Gastroesophageal sphincter (tissue), 4 donors: ENCODE measurements at places on chromosomes 2 and 18. TPM values are rescaled to one million over a fixed set of nuclear protein-coding genes. Genes with fewer than 3 reads are reported as not detected.

DYNC2LI1 gene
- 20.2 TPM for total RNA-seq

DNA sequence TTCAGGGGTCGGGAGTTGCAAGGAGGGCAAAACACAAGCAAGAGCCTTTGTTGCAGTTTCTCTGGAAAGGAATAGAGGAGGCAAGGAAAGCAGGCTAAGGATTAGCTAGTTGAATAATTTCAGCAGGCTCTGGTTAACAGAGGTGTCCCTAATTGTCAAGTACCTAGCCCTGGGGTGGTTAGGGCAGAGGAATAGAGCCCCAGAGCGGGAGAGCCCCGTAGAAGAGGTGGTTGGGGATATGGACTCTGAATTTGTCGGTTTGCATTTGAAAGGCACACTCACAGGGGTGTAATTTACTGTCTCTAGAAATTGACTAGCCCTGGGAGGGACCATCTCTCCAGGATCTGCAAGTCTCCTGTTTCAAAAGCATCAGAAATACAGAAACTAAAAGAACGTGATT lies 1030.2 kb downstream of the TMEM182 start:
- ATAC-seq = no peak

DNA sequence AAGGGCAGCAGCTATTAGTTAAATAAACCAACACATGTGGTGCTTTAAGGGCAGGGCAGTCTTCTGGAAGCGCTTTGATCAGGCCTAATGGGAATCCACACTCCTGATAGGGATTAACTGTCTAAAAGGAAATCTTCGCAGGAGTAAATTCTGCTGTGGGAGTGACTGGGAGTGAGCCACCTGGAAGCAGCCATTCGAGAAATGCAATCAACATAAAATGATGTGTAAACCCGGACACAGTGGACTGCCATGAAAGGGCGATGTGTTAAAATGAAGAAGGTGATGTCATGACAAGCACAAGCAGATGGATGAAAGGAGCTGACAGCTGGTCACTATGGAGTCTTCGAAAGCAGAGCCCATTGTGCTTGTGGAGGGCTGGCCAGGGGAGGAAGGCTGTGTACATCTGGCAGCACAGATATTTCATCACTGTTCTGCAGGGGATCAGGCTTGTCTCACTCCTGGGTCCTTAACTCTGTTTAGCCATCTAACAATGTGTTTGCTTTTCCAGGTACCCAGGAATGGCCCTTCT lies 24.8 kb upstream of the GALNT14 start:
- ATAC-seq = no peak

DNA sequence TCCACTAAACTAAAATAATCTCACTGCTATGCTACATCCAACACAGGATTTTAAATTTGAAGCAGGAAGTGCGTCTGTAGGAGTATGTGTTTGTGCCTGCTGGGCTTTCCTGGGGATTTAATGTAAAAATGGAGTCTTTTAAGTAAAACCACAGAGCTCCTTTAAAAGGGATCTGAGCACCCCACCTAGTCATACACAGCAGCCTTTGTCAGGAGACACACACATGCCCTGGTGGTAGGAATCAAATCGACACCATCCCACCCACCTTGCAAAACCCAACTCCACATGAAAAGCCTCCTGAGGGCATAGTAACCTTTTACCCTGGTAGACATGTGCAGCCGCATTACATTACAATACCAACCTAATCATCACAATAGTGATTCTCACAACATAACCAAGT lies 29.1 kb downstream of the UXS1 start:
- no peak for ATAC-seq
